ENCODE measurements at places on chromosomes 6 and 20.

DNA sequence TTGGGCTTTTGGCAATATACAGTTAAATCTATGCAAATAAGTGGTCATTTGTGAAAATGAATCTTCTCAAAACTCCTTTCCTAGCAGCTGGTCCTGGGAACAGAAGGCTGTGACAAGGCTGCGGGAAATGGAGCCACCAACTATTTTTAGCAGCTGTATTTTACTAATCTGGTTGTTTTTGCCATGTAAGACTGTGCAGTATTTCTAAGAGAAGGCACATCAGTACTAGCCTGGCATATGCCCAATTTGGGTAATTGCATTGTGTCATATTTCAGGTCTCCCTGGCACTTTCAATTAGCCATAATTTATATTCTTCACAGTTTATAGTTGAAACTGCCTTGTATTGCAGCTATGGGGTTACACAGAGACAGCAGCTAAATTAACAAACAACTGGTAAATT is 109.6 kb downstream of the MANEA start:
- DNase-seq: no peak

DNA sequence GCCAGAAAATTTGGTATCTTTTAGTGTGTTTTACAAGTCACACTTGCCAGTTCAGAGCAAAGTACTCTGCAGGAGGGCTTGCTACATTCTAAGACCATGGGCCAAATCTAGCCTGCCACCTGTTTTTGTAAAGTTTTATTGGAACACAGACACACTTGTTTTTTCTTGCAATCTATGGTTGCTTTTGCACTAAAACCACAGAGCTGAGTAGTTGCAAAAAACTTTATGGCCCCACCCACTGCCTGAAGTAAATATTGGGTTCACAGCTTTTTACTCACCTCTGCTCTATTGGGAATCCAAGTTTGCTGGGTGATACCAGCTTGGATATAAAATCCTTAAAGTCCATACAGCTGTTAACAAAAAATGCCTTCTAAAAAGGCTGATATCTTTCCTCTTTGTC is 109.0 kb downstream of the ZFP64 start:
- DNase-seq: no peak

GRCh38 chr6:89162047-89162371 is 16.2 kb downstream of the PM20D2 start:
- no peak for DNase-seq

- DNase-seq: no peak
Measured at GRCh38 chr20:20497242-20497978, 129.5 kb downstream of the INSM1 start.

DNA sequence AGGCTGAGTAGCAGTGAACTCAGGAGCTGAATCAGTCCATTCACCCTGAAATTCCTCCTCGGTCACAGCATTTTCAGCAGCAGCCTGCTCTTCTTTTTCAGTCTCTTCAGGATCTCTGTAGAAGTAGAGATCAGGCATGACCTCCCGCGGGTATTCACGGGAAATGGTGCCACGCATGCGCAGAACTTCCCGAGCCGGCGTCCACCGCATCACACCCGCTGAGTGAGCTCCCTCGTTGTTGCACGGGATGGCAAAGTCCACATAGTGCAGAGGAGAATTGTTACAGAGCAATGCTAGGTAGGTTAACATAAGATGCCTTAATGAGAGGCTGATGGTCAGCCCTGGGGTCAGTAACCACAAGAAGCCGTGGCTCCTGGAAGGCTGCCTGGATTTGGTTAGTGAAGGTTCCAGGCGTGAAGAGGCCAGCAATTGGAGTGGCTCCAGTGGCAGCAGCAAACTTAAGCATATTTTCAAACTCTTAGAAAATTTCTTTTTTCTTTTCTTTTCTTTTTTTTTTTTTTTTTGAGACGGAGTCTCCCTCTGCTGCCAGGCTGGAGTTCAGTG is 113.5 kb upstream of the HDAC2 start:
- no peak for DNase-seq

GRCh38 chr6:165662041-165662748 is 846 bp downstream of the PDE10A start:
- no peak for DNase-seq

DNA sequence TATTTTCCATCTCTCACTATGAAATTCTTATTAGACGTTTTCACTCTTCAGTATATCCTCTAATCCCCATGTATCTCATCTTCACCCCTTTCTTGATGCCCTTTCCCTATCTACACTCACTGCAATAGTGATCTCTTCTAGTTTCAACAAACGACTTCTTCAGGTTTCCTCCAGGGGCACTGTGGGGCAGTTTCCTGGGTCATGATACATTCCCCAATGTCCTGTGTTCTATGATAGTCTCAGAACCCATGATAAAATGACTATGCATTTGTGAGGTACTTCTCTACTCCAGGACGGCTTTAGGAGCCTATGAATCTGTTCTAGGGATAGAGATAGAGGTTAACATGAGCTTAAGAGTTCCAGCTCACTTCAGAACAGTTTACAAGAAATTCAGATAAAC is 183.3 kb downstream of the FOXC1 start:
- no peak for DNase-seq

GRCh38 chr6:17115251-17116116 is 13.6 kb downstream of the STMND1 start:
- no peak for DNase-seq

GRCh38 chr6:116616737-116617053 is 416 bp downstream of the RSPH4A start:
- no peak for DNase-seq

DNA sequence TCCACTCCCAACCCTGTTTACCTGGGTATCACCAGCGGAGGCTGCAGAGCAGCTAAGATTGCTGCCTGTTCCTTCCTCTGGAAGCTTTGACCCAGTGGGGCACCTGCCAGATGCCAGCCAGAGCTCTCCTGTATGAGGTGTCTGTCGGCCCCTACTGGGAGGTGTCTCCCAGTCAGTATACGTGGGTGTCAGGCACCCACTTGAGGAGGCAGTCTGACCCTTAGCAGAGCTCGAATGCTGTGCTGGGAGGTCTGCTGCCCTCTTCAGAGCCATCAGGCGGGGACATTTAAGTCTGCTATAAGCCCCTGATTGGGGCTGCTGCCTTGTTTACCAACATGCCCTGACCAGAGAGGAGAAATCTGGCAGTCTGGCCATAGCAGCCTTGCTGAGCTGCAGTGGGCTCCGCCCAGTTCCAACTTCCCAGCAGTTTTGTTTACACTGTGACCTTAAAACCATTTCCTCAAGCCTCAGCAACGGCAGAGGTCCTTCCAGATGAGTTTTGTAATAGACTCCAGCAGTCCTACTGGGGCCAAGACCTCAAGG is 2.8 kb downstream of the RAET1E start:
- no peak for DNase-seq

GRCh38 chr6:15382089-15382488 is 136.2 kb downstream of the JARID2 start:
- no peak for DNase-seq

DNA sequence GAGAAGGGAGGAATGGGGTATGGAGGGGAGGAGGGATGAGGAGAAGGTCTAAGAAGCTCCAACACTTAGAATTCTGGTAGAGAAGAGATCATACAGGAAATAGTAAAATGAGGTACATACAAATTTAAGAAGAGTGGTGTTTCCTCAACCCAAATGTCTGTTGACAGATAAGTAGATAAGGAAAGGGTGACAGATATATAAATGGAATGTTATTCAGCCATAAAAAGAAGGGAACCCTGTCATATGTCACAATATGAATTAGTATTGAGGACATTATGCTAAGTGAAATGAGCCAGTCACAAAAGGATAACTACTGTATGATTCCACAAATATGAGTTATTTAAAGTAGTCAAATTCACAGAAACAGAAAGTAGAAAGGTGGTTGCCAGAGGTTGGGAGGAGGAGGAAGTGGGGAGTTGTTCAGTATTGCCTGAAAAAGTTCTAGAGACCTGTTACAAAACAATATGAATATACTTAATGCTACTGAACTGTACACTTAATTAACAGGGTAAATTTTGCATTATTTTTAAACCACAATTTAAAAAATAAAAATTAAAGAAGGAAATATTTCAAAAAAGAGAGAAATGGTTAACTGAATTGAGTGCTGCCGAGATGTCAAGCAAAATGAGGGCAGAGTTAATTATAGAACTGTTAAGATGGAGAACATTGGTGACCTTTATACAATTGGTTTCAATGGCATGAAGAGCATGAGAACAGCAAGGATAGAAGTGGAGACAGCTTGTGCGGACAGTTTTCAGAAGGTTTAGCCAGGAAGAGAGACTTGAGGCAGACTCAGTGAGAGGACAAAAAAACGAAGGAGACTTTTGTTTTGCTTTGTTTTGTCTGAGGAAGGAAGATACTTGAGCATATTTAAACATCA is 47.6 kb upstream of the ADGRF4 start:
- no peak for DNase-seq

DNA sequence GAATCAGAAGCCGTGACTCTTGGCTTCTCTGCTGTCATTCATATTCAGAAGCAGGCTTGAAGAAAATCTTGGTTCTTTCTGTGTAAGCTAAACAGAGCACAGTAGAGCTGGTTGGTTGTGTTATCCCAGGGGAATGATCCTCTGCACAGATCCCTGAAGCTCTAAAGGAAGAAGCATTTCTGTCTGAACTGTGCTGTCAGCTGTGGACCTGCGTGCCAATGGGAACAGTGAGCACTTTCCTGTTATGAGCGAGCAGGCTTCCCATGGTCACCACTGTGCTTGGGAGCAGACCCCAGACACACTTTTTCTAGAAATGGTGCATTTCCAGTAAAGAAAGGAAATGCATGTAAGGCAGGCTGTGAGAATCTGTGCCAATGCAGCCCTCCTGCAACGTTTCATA is 490.2 kb downstream of the EPM2A start:
- DNase-seq: no peak

DNA sequence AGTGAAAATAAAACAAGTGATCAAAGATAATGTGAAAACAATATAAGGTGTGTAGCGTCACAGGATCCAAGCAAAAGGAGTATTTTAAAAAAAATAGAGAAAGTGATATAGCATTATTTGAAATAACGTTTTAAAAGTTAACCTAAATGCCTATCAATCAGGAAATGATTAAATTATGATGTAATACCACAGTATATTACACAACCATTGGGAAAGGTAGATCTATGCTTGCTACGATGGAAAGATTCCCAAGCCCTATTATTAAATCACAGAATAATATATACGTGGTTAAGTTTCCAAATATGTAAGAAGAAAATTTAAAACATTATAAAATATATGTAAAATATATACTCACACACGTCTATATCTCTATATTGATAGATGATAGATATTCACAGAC is 15.4 kb upstream of the TCF21 start:
- no peak for DNase-seq

DNA sequence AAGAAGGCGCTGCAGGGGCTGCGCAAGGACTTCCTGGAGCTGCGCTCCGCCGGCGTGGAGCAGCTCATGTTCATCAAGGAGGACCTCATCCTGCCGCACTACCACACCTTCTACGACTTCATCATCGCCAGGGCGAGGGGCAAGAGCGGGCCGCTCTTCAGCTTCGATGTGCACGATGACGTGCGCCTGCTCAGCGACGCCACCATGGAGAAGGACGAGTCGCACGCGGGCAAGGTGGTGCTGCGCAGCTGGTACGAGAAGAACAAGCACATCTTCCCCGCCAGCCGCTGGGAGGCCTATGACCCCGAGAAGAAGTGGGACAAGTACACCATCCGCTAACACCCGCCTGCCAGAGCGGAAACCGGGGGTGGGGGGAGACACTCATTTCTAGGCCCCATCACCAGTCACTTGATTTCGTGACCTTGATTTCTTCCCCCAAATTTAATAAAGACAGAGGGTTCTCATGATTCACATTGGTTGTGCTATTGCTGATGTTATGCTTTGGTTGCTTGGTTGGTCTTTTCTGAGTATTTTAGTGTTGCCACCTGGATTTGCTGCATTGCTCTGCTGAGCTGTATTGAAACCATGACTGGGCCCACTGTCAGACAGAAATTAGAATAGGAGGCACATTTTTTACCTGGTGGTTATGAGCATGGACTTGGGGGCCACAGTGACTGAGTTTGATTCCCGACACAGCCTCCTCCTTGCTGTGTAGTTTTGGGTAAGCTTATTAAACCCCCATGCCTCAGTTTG is 1.5 kb downstream of the FAM50B start:
- no peak for DNase-seq

GRCh38 chr6:158611541-158612370 is 32.8 kb downstream of the DYNLT1 start:
- DNase-seq: no peak

DNA sequence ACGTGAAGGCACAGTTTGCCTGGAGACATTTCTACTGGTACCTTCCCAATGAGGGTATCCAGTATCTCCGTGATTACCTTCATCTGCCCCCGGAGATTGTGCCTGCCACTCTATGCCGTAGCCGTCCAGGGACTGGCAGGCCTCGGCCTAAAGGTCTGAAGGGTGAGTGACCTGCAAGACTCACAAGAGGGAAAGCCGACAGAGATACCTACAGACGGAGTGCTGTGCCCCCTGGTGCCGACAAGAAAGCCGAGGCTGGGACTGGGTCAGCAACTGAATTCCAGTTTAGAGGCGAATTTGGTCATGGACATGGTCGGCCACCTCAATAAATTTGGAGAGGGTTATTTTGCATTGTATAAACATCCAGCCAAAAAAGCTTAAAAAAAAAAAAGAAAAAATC is 420.3 kb upstream of the FLRT3 start:
- no peak for DNase-seq

DNA sequence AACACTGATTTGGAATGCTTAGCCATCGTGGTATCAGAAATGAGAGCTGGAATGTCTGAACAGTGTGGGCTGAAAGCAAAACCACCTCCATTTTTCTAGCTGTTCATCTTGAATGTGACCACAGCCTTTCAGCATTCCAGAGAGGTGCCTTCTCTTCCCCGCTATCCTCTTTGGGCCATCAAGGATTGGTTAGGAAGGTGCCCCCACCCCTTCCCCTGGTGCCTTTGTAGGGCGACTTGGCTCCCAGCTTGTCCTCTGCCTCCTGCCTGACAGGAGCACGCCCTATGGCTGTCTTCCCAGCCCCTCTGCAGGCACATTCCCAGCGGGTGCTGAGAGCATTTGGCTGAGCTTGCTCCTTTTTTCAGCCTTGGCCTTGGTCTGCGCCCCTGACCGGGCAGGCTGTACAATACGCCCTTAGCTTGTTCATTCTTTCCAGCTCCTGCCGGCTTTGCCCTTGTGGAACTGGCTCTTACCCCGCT is 97.5 kb downstream of the ARMC2 start:
- no peak for DNase-seq

DNA sequence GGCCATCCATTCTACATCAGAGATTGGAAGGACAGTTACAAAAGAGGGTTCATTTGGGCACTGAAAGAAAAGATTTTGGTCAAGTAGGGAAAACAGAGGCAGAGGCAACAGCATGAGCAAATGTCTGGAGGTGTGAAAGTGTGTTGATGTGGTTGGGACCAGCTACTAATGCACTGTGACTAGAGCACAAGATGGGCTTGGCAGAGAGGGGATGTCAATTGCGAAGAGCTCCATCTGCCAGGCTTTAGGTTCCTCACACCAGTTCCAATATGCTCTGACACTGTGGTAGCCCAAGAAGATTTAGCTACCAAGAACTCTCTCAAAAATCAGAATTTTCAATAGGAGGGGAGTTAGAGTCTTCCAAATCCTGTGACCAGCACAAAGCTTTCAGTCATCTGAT is 42.1 kb downstream of the TRAF3IP2 start:
- DNase-seq: no peak

- no peak for DNase-seq
Measured at GRCh38 chr20:51450221-51450712, 92.3 kb downstream of the NFATC2 start.

- no peak for DNase-seq
Measured at GRCh38 chr20:62752181-62752670, 43.6 kb downstream of the NTSR1 start.

GRCh38 chr20:2873747-2874041 is 413 bp downstream of the PTPRA start:
- DNase-seq: peak; percentile 49
